Endothelial cell of umbilical vein (primary cell): ENCODE measurements at places on chromosomes 5 and 9.

DNA sequence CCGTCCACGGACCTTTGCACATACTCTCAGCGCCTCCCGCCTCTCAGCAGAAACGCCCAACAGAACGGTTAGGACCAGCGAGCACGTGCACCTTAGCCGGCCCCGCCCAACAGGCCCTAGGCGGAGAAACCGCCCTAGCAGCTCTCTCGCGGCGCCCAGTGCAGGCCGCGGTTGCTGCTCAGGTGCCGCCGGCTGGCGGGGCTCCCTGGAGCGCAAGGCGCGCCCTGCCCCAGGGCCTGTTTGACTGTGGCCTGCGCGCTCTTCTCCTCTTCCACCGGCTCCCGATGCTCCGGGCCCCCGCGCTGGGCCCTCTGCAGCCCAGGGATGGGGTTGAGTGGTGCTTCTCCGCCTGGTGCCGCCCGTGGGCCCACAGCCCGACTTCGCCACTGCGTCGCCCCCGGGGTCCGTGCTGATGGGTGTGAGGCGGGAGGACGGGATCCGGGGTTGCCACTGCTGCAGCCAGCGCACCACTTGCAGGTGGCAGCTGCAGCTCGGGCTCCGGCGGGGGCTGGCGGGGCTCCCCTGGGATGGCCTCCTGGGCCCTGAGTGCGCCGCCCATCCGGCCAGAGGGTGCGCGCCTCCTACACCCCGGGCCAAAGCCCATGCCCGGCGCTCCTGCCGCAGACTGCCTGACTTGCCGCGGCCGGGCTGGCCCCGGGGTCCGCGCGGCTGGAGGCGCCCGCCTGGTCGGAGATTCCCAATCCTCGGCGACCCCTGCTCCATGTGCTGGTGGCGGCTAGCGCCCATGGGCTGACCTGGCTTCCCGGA is 1889.4 kb upstream of the CDH9 start:
- no peaks in the 10 kb centered on the region for H3K4me1 ChIP-seq
- no peak overlapping the region for H3K27ac ChIP-seq
- H3K36me3 ChIP-seq: no peaks in the 10 kb centered on the region
- H3K27me3 ChIP-seq: no peaks in the 10 kb centered on the region

DNA sequence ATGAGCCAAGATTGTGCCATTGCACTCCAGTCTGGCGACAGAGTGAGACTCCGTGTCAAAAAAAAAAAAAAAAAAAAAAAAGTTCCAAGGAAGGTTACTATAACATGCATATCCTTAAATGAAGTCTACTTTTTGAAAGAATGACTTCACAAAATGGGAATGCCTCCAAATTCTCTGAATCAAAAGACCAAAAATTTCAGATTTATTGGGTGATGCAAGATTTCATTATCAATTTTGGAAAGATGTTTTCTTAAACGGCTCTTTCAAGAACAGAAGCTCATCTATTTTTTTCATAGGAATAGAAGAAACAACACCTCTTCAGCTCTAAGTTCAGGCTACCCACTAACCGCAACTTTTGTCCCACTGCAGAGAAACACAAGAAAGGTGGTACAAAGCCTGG is 69.9 kb downstream of the AUH start:
- no peaks in the 10 kb centered on the region for H3K4me1 ChIP-seq
- H3K4me3 ChIP-seq: no peak overlapping the region
- no peaks in the 10 kb centered on the region for H3K27me3 ChIP-seq
- H3K36me3 ChIP-seq: no peaks in the 10 kb centered on the region
- DNase-seq: no peak

GRCh38 chr5:97089149-97089801 is 53.1 kb downstream of the LIX1 start:
- DNase-seq: no peak
- H3K27me3 ChIP-seq: peaks cover 17% of the 10 kb centered on the region
- H3K4me1 ChIP-seq: no peaks in the 10 kb centered on the region
- no peak overlapping the region for H3K4me3 ChIP-seq

DNA sequence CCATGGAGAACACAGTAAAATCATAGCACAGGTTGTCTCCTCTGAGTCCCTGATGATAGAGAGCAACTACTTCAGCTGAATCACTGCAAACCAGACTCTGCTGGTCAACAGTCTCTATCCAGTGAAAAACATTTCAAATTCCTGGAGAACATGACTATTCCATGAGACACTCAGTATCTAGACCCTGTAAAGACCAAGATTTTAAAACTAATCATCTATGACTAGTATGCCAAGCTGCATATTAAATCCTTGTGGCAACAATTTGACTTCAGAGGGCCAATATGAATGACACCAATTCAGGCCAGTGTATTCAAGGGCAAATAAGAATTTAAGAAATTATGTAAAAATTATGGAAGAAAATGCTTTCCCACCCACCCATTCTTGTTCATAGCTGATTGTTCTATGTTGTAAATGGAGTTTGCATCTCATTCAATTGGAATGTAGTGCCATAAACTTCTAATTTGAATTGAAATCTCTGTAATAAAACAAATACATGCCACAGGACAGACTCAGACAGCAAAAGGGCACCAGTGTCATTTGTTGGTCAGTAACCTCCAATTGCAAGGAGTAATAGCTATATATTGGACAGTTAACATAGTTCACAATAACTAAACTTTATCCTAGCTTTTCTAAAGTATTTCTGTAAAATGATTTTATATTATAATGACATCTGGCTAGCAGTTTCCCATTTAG is 80.1 kb upstream of the LPAR1 start:
- H3K27me3 ChIP-seq: no peaks in the 10 kb centered on the region
- H3K4me3 ChIP-seq: no peak overlapping the region
- no peak for DNase-seq
- H3K27ac ChIP-seq: no peak overlapping the region

- H3K27ac ChIP-seq: no peak overlapping the region
- H3K4me3 ChIP-seq: no peak overlapping the region
- H3K27me3 ChIP-seq: no peaks in the 10 kb centered on the region
- DNase-seq: peak; percentile 26
These were observed 81.4 kb upstream of the RANBP6 start for GRCh38 chr9:6096821-6097220.

DNA sequence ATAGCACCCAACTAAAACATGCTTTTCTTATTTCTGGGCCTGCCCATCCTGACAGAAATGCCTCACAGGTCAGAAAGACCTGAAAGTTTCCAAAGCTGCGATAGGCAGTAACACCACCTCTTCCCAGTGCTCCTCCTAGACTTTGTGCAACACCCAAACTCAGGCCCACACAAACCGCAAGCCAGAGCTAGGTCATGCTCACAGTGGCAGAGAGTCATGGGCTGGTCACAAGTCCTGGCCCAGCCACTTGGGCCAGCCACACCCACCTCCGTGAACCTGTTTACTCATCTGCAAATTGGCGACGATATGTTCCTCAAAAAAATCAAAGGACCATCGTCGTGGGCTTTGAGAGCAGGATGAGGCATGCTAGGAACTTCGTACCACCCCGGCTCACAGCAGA is 44.0 kb upstream of the SLC25A51 start:
- H3K27ac ChIP-seq: no peak overlapping the region
- no peak overlapping the region for H3K4me3 ChIP-seq
- peaks cover 20% of the 10 kb centered on the region for H3K4me1 ChIP-seq
- peaks cover 31% of the 10 kb centered on the region for H3K36me3 ChIP-seq
- no peaks in the 10 kb centered on the region for H3K27me3 ChIP-seq
- no peak for DNase-seq

DNA sequence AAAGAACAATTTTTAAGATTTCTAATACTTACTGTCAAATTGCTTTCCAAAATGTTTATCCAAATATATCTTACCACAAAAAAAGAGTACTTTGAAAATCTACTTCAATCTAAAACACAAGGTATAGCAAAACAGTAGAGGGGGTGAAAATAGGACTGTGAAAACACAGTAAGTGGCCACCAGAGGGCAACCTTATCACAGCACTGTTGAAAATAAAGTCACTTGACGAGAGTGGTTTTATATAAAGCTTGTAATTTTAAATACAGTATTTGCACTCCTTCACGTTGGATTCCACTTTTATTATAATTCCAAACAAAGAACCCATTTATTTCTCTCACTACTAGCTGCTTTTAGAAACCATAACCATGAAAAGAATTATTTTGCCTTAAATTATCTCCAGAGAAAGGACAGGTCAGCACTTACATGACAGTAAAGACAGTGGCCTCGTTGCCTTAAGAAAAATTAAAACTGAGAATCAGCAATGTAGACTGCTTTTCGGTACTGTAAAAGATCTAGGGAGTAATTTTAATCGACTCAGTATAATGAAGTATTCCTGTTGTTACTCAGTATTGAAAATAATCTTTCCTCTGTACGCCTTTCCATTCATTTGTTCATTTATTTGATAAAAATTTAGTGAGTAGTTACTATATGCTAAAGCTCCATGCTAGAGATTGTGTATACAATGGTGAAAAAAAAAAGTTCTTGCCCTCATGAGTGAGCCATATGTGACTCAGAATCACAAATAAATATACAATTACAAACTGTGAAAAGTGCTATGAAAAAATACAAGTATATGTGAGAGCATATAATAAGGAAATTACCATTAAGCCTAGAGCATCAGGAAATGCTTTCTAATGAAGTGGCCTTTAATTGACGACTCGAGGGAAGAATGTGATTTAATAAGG is 40.0 kb upstream of the CDK5RAP2 start:
- H3K27ac ChIP-seq: no peak overlapping the region
- peak; percentile 81 for DNase-seq
- no peaks in the 10 kb centered on the region for H3K4me1 ChIP-seq
- H3K27me3 ChIP-seq: no peaks in the 10 kb centered on the region
- H3K4me3 ChIP-seq: no peak overlapping the region

- H3K27ac ChIP-seq: no peak overlapping the region
- peaks cover 15% of the 10 kb centered on the region for H3K36me3 ChIP-seq
- peak; percentile 44 for DNase-seq
- no peaks in the 10 kb centered on the region for H3K27me3 ChIP-seq
- no peak overlapping the region for H3K4me3 ChIP-seq
These were observed 18.0 kb downstream of the MTRR start for GRCh38 chr5:7886849-7887475.

DNA sequence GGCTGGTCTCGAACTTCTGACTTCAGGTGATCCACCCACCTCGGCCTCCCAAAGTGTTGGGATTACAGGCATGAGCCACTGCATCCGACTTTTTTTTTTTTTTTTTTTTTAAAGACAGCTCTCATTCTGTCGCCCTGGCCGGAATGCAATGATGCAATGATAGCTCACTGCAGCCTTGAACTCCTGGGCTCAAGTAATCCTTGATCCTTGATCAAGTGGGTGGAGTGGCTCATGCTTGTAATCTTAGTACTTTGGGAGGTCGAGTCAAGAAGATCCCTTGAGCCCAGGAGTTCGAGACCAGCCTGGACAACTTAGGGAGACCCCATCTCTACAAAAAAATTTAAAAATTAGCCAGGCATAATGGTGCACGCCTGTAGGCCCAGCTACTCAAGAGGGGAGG is 8.1 kb downstream of the SEC24A start:
- no peak overlapping the region for H3K27ac ChIP-seq
- peaks cover 3% of the 10 kb centered on the region for H3K36me3 ChIP-seq
- no peak overlapping the region for H3K4me3 ChIP-seq
- H3K27me3 ChIP-seq: no peaks in the 10 kb centered on the region
- H3K4me1 ChIP-seq: peaks cover 4% of the 10 kb centered on the region

DNA sequence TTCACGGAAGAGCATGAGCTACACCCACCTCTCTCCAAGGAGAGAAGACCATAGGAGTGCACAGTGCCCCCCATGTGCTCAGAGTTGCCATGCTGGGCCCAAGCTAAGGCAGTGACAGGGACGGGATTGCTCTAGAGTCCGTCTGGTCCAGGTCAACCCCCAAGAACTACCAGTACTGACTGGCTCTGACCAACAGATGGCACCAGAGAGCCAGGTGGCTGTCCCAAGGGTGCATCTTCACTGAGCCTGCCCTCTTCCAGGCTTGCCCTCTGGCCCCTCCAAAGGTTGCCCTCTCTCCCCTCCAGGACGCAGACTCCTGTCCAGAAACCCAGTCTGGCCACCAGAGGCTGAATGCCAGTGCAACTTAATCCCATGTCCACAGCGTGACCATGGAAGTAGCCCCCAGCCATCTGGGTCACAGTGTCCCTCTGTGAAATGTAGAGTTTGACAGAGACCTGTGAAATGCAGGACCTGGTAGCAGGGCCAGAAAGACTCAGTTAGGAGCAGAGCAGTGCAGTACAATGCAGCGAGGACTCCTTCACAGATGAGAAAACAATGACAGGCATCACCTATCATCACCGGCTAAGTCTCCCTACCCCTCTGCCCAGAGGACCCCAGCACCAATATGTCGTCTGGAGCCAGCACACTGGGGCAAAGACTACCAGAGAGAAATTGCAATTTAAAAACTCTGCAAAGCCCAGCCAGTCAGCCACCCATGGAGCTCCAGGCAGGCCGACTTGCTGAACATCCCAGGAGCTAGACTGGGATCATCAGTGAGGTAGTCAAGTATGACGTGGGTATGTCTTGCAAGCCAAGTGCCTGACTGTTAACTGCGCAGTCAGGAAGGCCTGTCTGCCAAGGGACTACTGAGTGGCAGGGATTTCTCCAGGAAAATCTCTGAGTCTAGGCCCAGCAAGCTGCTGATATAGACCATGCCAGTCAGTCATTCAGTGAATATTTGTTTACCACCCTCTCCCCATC is 7.7 kb upstream of the SKP1 start:
- no peaks in the 10 kb centered on the region for H3K36me3 ChIP-seq
- no peak overlapping the region for H3K4me3 ChIP-seq
- H3K27me3 ChIP-seq: no peaks in the 10 kb centered on the region
- peak; percentile 55 for DNase-seq
- H3K4me1 ChIP-seq: no peaks in the 10 kb centered on the region
- no peak overlapping the region for H3K27ac ChIP-seq

GRCh38 chr5:76819851-76820525 is 1.2 kb downstream of the F2RL1 start:
- H3K27me3 ChIP-seq: no peaks in the 10 kb centered on the region
- H3K4me1 ChIP-seq: peaks cover 18% of the 10 kb centered on the region
- H3K27ac ChIP-seq: peak overlapping the region; percentile 75
- DNase-seq: no peak

DNA sequence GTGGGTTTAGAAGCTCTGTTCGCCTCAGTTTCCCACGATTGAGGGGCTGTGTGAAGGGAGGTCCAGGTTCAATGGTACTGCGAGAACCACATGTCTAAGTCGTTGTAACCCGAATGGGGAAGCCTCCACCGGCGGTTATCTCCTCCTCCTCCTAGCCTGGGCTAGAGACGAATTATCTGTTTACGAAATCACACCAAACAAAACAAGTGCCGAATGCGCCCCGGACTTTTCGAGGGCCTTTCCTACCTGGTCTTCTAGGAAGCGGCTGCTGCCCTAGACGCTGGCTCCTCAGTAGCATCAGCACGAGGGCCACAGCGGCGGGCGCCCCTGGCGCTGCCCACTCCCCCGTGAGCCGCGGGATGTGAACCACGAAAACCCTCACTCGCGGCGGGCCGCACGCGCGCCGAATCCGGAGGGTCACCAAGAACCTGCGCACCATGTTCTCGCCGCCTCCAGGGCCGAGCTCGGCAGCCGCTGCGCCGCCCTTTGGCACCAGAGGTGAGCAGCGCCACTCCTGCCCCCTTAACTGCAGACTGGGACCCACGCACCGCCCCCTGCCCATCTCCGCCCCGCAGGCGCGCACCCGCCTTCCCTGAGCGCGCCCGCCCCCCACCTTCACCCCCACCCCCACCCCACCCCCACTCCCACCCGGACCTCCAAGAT is at the start of gene CDKN2A:
CDKN2A (minus strand) TSS at position 500 of the 663 bp plus-strand sequence.
- H3K36me3 ChIP-seq: no peaks in the 10 kb centered on the region
- H3K4me1 ChIP-seq: peaks cover 16% of the 10 kb centered on the region
- peak; percentile 26 for DNase-seq
- H3K4me3 ChIP-seq: peak within 1 kb of the TSS; percentile 94
